ENCODE measurements at places on chromosomes 11 and 22. TPM values are rescaled to one million over a fixed set of nuclear protein-coding genes. Genes with fewer than 3 reads are reported as not detected.

The YAP1 gene
- not detected for total RNA-seq

DNA sequence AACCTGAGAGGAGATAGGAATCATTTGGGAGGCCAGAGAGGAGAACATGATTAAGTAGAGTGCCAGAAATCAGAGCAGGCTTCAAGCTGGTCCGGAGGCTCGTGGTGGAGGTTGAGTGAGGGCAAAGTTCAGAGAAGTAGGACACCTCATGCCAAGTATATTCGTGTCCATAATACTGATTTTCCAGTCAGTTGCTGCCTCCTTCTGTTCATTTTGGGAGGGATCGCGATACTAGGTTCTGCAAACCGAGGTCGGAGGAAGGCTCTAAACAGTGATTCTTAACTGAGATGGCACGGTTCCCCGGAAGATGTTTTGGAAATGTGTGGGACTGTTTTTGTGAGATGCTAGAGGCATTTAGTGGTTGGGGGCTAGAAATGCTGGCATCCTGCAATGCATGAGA, 13.6 kb upstream of the CD3E start:
- H3K27me3 ChIP-seq: peaks cover 2% of the 10 kb centered on the region
- peak overlapping the region; percentile 7 for H3K27ac ChIP-seq
- no peak for DNase-seq
- peaks cover 16% of the 10 kb centered on the region for H3K4me1 ChIP-seq
- H3K36me3 ChIP-seq: peaks cover 6% of the 10 kb centered on the region
- no peak overlapping the region for H3K4me3 ChIP-seq

DNA sequence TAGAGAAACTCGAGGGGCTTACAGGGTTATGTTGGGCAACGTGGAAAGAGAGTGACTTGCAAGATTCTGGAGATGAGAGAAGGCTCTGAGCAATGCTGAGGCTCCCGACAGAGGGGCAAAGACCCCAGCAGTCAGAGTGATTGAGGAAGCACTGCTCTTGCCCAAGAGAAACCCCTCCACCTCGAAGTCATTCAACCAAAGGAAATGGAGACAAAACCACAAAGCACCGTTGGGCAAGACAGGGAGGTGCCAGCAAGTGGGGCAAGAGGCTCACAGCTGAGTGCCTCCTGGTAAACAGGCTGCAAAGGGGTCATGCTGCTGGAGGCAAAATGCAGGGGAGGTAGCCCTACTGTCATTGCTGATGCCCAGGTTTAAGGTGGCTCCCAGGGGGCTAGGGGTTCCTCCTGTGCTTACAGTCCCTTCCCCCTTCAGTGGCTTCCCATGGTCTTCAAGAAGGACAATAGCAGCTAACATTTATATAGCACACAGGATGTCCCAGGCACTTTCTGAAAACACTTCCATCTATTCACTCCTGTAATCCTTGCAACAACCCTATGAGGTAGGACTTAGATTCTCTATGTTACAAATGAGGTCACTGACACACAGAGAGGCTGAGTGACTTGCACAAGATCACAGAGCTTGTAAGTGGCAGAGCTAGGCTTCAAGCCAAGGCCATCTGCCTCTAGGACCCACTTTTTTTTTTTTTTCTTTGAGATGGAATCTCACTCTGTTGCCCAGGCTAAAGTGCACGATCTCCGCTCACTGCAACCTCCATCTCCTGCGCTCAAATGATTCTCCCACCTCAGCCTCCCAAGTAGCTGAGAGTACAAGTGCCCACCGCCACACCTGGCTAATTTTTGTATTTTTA, 18.1 kb upstream of the MYH9 start:
- H3K27ac ChIP-seq: peak overlapping the region; percentile 95
- H3K4me3 ChIP-seq: peak overlapping the region; percentile 57
- peak; percentile 55 for DNase-seq
- H3K4me1 ChIP-seq: peaks cover 32% of the 10 kb centered on the region

The MCHR1 gene
- total RNA-seq: not detected

GRCh38 chr11:32115446-32115845, 24.6 kb downstream of the RCN1 start:
- no peaks in the 10 kb centered on the region for H3K4me1 ChIP-seq
- H3K36me3 ChIP-seq: peaks cover 1% of the 10 kb centered on the region
- H3K4me3 ChIP-seq: no peak overlapping the region

DNA sequence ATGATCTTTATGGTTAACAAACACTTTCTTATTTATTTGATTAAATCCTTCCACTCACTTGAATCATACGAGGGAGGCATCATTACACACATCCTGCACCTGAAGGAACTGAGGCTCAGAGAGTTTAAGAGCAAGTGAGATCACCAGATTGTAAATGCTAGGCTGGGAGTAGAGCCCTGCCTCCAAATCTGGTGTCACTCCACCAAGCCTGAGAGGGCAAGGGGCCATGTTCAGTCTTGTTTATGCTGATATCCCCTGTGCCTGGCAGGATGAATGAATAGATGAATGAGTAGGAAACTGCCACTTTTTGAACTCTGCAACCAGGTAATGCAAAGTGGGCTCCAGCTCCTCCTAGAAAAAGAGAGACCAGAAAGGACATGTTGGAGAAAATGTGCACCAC, 59.1 kb downstream of the RASSF10 start:
- no peaks in the 10 kb centered on the region for H3K4me1 ChIP-seq
- no peak for DNase-seq
- no peaks in the 10 kb centered on the region for H3K36me3 ChIP-seq
- peaks cover 15% of the 10 kb centered on the region for H3K27me3 ChIP-seq

Measured in activated naive CD8-positive, alpha-beta T cell treated with anti-CD3 and anti-CD28 coated beads, Interleukin-2, amount 10 ng/mL, durations not matched to agents 7 days and 5 days (primary cell).